ENCODE measurements at places on chromosomes 2 and 18.
A peak's percentile ranks its signal among the peaks of the same experiment; 100 is the strongest.

DNA sequence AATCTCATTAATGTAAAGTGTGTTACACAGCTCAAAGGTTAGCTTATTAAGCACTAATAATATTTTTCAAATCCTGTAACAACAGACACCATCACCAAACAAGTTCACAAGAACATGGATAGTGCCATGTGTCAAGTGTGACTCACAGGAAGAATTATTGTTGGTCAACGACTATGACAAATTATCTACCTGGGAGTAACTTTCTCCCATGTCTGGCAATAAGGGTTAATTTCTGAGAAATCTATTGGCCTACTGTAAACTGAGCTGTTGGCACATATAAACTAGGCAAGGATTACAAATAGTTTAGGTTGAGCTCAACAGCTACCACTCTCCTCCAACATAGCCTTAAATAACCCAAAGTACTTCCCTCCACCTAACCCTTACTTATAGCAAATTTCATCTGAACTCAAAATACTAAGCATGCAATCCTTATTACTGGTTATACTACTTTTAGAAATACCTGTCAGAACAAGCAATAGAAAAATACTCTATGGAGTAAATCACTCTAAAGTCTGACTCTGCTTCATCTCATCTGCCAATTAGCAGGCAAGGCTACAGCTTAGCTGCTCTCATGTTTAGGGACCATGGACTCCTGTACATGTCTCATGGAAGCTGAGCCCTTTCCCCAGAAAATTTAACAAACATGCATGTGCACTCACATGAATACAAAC, 223.0 kb downstream of the NBAS start:
- no peak for DNase-seq

DNA sequence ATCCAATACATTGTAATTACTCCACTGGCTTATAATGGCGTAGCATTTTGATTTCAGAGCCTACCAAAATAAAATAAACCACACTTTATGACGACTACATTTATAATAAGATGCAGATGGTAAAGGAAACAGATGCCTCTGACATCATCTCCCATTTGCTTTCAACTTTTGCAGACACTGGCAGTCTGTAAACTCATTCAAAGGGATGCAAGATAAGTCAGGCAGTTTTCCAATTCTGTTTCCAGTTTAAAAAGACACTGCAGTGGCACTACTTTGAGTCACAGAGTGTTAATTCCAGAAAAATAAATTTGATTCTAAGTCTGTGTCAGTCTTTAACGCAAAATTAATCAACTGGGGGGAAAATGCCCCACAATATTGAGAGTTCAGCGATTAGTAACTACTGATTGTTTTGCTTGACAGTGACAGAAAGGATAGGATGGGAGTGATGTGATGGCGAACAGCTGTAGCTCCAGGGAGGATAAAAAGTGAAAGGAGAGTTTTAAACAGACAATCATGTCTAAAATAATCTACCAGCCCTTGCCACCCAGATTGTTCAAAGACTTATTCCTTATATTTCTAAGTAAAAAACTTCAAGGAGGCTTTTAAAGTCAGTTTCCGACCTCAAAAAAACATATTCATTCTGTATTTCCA, 6.7 kb downstream of the DSEL start:
- no peak for DNase-seq

- no peak for DNase-seq
Observed at GRCh38 chr2:237171881-237172280, 86.2 kb downstream of the COPS8 start.

DNA sequence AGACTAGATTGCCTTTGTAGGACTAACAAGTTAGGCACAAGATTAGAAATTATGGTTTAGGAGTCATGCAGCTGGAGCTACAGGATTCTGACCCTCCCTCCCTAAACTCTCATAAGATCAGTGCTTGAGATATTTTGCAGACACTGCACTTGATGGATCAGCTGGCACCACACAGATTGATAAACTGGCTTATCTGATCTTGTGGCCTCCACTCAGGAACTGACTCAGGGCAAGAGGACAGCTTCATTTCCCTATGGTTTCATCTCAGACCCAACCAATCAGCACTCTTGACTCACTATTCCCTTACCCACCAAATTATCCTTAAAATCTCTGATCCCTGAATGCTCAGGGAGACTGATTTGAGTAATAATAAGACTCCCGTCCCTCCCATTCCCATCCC, 152.3 kb downstream of the DIS3L2 start:
- DNase-seq = no peak

- DNase-seq = no peak
Observed at GRCh38 chr2:58120626-58121229, 74.1 kb downstream of the VRK2 start.

DNA sequence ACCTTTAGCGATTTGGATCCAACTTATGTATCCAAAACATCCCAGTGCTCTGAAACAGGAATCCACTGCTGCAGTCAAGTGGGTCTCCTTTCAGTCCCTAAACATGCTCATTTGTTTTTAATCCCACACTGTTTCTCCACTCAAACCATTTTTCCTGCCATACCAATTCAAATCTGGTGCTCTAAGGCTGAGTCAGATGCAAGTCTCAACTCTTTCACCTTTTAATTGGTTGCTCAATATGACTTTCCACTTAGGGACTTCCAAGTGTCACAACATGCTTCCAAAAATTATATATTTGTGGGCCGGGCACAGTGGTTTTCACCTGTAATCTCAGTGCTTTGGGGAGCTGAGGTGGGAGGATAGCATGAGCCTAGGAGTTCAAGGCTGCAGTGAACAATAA, 113.4 kb upstream of the TANK start:
- DNase-seq = no peak

GRCh38 chr2:174553811-174554493, 43.7 kb downstream of the WIPF1 start:
- peak; percentile 56 for DNase-seq

- DNase-seq = no peak
Observed at GRCh38 chr18:68520406-68521075, 194.4 kb downstream of the TMX3 start.

GRCh38 chr2:151842830-151843690, 14.8 kb upstream of the ARL5A start:
- no peak for DNase-seq

- no peak for DNase-seq
Observed at GRCh38 chr2:194556629-194557028, 1100.4 kb upstream of the SLC39A10 start.

DNA sequence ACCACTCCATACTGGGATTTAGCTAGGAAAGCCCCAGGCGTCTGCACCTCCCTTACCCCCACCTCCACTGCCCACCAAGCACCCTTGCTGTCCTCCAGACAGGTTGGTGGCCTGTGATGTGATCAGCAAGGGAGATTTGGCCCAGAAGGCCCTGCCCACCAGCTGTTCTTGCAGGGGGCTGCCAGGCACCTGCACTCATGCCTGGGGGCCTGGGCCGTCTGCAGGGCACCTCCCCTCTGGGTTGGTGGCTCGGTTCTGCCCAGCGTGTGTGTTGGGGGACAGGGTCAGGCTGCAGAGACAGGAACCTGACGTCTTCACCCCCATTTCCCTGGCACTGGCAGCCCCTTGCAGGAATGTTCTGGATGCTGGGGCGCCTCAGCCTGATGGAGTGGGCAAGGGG, 5.8 kb downstream of the DNMT3A start:
- no peak for DNase-seq

DNA sequence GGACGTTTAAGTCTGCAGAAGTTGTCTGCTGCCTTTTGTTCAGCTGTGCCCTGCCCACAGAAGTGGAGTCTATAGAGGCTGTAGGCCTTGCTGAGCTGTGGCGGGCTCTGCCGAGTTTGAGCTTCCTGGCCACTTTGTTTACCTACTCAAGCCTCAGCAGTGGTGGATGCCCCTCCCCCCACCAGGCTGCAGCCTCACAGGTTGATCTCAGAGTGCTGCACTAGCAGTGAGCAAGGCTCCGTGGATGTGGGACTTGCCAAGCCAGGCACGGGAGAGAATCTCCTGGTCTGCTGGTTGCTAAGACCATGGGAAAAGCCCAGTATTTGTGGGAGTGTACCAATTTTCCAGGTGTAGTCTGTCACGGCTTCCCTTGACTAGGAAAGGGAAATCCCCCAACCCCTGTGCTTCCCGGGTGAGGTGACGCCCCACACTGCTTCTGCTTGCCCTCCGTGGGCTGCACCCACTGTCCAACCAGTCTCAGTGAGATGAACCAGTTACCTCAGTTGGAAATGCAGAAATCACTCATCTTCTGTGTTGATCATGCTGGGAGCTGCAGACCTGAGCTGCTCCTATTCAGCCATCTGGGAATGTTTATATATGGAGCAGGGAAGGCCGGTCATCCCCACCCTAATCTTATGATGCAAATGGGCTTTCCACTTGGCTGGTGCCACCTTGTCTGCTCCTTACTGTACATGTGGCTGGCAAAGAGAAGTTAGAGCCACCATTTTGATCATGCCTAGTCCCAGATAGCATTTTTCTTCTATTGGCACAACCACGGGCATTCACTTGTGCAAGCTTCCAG, 156.9 kb upstream of the ITGA6 start:
- DNase-seq = no peak

DNA sequence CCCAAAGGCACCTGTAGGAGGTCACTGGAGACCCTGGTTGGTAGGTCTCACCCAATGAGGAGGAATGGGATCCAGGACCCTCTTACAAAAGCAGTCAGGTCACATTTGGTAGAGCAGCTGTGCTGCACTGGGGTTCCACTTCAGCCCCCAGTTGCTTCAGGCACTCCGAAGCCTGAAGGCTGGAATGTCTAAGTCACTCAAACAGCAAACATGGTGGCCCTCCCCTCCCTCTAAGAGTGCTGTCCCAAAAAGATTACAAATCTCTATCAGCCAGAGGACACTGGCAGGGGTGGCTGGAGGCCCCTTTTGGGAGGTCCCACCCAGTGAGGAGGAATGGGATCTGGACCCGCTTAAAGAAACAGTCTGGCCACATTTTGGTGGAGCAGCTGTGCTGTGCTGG, 17.7 kb downstream of the MSTN start:
- no peak for DNase-seq

- DNase-seq = peak; percentile 52
Observed at GRCh38 chr2:239380831-239381708, 19.8 kb downstream of the HDAC4 start.
